ENCODE measurements at places on chromosomes 1 and 21.

GRCh38 chr1:50208756-50209155 lies 100.0 kb downstream of the ELAVL4 start:
- DNase-seq = no peak

DNA sequence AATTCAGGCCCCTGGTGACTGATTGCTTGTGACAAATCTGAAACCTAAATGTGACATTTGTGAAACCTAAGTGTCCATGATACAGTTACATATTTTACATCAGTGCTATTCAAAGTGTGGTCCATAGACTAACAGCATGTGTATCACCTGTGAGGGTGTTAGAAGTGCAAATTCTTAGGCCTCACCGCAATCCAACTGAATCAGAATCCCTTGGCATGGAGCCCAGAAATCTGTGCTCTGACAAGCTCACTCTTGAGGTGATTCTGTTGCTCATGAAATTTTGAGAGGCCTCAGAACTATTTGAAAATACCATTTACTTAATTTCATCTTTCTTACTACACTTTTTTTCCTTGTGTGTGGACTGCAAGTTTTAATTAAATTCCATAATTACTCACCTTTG lies 587.9 kb downstream of the ADGRL2 start:
- no peak for DNase-seq

DNA sequence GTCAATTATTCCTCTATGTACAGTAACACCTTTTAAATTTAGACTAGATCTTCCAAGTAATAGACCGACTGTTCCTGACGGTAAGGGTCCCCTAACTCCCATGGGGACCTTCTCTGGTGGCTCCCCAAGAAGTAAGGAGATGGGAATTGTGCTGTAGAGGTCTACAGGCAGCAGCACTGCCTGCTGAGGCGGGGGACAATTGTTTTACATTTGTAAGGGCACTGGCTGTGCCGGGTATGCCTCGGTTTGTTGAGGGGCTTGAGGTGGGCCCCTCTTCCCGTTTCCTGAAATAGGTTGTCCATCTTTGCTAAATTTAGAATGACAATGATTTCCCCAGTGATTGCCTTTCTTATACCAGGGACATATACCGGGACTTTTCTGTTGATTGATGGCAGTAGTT lies 13.1 kb upstream of the L1TD1 start:
- DNase-seq = no peak

GRCh38 chr1:8910331-8910730 lies 31.8 kb upstream of the ENO1 start:
- no peak for DNase-seq

DNA sequence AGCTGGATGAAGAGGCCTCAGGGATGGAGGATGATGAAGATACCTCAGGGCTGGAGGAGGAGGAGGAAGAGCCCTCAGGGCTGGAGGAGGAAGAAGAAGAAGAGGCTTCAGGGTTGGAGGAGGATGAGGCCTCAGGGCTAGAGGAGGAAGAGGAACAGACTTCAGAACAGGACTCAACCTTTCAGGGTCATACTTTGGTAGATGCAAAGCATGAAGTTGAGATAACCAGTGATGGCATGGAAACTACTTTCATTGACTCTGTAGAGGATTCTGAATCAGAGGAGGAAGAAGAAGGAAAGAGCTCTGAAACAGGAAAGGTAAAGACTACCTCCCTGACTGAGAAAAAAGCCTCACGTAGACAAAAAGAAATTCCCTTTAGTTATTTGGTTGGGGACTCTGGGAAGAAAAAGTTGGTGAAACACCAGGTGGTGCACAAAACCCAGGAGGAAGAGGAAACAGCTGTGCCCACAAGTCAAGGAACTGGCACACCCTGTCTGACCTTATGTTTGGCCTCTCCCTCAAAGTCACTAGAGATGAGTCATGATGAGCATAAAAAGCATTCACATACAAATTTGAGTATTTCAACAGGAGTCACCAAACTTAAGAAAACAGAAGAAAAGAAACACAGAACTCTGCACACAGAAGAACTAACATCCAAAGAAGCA lies 15.4 kb downstream of the L1TD1 start:
- DNase-seq = no peak

- no peak for DNase-seq
Measured at GRCh38 chr1:63732666-63733065, 41.2 kb upstream of the ROR1 start.

DNA sequence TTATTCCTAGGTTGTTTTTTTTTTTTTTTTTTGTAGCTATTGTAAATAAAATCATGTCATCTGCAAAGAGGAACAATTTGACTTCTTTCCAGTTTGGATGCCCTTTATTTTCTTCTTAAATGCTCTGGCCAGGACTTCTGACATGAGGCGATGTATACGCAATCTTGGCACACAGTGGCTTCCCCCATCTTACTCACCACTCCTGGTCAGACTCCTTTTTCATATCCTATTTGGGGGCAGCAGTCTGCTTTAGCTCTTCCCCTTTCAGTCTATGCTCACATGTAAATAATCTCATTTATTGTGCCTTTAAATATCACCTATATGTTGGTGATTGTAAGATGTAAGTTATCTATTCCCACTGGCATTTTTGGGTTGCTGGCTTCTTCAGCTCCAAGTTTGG lies 56.1 kb downstream of the SLAMF6 start:
- no peak for DNase-seq

DNA sequence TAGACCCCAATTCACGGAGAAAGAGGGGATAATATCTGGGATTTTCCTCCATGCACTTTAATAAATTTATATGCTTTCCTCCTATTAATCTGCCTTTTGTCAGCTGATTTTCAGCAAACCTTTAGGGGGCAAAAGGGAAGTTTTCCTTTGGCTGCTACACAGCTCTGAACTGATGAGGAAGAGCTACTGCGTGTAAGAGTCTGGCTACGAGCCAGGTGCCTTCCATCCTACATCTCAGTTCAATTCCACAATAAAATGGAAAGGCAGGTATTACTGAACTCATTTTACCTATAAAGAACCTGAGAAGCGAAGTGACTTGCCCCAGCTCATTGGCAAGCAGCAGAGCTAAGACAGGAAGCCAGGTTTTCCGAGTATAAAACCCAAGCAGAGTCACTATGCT lies 28.3 kb upstream of the ZNF326 start:
- no peak for DNase-seq

- DNase-seq = no peak
Measured at GRCh38 chr1:86829321-86829720, 84.6 kb downstream of the SELENOF start.

GRCh38 chr1:159991513-159991912 lies 37.5 kb upstream of the SLAMF9 start:
- no peak for DNase-seq

- DNase-seq = no peak
Measured at GRCh38 chr1:222583079-222583478, 6.7 kb downstream of the TAF1A start.

DNA sequence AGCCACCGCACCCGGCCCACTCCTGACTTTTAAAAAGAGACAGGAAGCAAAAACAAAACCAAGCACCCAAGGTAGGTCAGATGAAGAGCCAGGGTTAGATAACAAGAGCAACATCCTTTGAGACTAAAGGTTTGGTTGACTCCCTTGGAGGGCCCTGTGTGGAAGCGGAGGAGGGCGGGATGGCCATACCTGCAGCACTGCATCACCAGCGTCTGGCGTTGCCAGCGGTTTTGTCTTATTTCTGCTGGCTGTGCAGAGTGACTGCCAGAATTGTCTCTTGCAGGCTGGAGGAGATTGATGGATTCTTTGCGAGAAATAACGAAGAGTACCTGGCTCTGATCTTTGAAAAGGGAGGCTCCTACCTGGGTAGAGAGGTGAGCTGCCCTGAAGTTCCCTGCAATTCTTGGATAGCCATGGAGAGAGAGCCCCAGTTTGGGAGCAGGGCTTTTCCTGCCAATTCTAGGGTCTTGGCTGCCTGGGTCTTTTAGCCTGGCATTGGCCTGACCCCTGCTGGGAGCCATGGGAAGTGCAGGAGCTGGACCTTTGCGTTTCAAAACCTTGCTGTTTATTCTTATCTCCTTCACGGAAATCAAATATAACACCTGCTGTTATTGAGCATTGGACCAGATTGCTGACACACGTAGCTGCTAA lies 24.0 kb downstream of the QSOX1 start:
- DNase-seq = peak; percentile 38

GRCh38 chr1:224211206-224211962 lies 28.3 kb downstream of the DEGS1 start:
- DNase-seq = peak; percentile 24

GRCh38 chr1:231631717-231632116 lies 5.1 kb downstream of the DISC1 start:
- no peak for DNase-seq

DNA sequence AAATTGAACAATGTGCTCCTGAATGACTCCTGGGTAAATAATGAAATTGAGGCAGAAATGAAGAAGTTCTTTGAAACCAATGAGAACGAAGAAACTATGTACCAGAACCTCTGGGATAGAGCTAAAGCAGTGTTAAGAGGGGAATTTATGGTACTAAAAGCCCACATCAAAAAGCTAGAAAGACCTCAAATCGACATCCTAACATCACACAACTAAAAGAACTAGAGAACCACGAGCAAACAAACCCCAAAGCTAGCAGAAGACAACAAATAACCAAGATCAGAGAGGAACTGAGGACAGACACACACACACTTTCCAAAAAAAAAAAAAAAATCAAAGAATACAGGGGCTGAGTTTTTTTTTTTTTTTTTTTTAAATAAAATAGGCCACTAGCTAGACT lies 564.2 kb downstream of the SMYD3 start:
- DNase-seq = peak; percentile 25

GRCh38 chr21:42097860-42098454 lies 26.8 kb downstream of the UMODL1 start:
- DNase-seq = no peak

DNA sequence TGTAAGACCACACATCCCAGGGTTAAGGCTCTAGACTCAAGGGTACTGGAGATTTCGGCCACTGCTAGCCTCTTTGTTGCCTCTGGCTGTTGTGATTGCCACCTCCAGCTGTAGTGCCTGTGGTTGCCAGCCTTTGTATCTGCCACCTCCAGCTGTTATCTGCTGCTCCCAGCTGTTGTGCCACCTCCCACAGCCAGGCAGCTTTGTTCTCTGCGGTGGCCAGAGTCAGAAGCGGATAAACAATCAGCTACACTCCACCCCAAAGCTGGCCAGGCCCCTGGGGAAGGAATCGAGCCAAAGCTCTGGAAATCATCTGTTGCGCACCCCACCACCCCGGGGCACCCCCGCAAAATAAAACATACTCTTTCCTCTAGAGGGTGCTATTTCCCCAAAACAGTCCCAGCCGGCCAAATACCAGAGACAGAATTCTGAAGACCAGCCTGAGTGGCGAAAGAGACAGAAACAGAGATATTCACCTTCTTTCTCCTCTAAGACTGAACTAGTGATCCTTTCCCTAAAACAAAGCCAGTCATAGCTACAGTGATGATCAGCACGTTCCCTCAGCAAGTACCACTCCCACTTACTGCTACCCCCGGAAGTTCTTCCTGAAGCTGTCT lies 14.8 kb upstream of the PIGM start:
- peak; percentile 55 for DNase-seq

DNA sequence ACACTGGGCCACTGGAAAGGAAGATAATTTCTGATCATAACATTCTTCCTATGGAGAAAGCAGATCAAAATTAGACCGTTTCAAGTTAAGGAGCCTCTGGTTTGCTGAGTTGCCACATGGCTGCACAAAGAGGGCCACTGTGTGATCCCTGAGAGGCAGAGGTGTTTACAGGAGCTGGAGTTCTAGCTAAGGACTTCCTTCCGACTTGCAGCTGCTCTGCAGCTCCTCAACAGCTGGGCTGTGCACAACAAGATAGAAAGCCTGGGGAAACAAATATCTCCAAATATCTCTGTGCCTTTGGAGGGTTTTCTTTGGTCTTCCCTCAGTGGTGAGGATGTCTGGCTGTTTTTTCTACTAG lies 26.8 kb downstream of the GADD45A start:
- no peak for DNase-seq

- no peak for DNase-seq
Measured at GRCh38 chr1:162912061-162912667, 51.2 kb upstream of the CCDC190 start.

DNA sequence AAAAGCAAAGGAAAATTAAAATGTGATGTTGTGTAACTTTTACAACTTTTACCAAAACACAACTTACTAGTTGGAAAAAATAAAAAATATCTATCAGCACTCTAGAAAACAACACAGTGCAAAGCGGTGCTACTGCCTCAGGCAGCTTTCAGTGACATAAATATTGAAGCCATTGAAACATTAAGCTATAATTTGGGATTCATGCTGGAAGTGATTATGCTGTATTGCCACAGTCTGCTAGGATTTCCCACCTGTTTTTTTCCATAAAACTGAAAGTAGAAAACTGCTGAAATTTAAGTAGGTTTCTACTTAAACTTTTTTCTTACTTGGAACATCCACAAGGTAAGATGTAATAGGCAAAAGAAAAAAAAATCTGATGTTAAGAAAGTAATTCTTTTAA lies 674.4 kb downstream of the KCNT2 start:
- DNase-seq = no peak

- DNase-seq = no peak
Measured at GRCh38 chr1:175354080-175354479, 161.5 kb upstream of the KIAA0040 start.

GRCh38 chr1:10074059-10074851 lies 41.5 kb downstream of the UBE4B start:
- peak; percentile 48 for DNase-seq

- DNase-seq = no peak
Measured at GRCh38 chr1:156533568-156534220, 33.1 kb upstream of the MEF2D start.

- no peak for DNase-seq
Measured at GRCh38 chr1:205436776-205437410, 15.0 kb upstream of the LEMD1 start.

GRCh38 chr1:184366997-184367396 lies 19.8 kb upstream of the C1orf21 start:
- no peak for DNase-seq

- no peak for DNase-seq
Measured at GRCh38 chr1:151289991-151290708, 8.1 kb downstream of the ZNF687 start.

GRCh38 chr1:230824919-230825721 lies 43.2 kb downstream of the C1orf198 start:
- DNase-seq = no peak

DNA sequence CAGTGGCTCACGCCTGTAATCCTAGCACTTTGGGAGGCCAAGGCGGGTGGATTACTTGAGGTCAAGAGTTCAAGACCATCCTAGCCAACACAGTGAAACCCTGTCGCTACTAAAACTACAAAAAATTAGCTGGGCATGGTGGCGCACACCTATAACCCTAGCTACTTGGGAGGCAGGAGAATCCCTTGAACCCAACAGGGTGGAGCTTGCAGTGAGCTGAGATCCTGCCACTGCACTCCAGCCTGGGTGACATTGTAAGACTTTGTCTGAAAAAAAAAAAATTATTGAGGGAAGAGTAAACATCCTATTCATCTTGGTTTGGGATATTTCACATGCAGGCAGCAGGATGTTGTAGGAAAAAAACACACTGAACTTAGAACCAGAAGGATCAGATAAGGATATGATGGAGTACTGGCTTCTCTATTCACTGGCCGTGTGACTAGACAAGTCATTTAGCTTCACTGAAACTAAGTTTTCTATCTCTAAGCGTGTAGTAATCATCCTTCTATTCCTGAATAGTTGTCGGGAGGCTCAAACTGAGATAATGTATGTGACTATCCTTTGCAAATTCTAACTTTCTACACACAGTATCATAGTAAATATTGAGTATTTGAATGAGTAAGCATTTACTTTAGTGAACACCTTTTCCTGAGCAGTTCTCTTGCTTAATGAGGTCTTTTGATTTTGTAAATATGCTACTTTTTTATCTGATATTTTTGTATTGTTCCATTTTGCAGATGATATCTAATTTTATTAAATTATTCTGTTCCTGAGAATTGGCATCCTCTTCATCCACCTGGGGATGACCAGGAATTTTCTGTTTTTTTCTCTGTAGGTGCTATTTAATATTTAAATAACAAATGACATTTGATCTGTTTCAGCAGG lies 18.2 kb downstream of the CAP1 start:
- DNase-seq = no peak

Measured in CD4-positive, CD25-positive, alpha-beta regulatory T cell (primary cell).